Stimulated activated CD8-positive, alpha-beta memory T cell treated with anti-CD3 and anti-CD28 coated beads, Interleukin-15, amount 100 ng/mL, for 1 hour (primary cell): ENCODE measurements at places on chromosomes 1 and 21.

- no peak for DNase-seq
These were observed 30.0 kb upstream of the S100A7 start for GRCh38 chr1:153490272-153491051.

- no peak for DNase-seq
These were observed 636 bp downstream of the INTS3 start for GRCh38 chr1:153728305-153729066.

DNA sequence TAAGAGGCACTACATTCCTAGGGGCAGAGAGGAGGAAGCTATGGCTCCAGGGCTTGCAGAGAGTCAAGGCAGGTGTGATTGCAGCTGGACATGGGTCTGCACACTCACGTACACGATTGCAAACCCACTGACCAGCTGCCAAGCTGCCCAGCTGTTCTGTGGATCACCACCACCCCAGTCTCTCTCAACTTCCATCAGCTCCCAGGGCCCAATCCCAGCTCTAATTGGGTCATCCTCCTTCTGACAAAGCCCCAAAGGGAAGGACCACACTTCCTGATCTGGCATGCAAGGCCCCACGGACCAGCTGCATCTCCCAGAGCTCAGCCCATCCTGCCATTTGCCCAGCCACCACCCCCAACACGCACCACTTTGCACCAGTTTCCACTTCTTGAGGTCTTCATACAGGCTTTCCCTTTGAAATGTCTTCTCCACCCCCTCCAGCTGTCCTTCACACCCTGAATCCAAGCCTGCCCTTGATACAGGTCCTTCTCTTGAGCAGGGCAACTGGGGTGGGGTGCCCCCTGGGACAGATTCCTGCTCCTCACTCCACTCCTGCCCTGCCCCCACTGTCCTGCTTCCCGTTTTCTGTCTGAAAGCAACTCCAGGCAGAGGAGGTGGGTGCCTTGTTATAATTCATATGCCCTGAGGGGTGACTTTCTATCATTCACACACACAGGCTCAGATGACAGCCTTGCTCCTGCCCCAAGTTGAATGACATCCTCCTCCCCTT, 179.4 kb upstream of the EDN2 start:
- no peak for DNase-seq

- DNase-seq, result no peak
These were observed 247.6 kb upstream of the PBX1 start for GRCh38 chr1:164311377-164311776.

DNA sequence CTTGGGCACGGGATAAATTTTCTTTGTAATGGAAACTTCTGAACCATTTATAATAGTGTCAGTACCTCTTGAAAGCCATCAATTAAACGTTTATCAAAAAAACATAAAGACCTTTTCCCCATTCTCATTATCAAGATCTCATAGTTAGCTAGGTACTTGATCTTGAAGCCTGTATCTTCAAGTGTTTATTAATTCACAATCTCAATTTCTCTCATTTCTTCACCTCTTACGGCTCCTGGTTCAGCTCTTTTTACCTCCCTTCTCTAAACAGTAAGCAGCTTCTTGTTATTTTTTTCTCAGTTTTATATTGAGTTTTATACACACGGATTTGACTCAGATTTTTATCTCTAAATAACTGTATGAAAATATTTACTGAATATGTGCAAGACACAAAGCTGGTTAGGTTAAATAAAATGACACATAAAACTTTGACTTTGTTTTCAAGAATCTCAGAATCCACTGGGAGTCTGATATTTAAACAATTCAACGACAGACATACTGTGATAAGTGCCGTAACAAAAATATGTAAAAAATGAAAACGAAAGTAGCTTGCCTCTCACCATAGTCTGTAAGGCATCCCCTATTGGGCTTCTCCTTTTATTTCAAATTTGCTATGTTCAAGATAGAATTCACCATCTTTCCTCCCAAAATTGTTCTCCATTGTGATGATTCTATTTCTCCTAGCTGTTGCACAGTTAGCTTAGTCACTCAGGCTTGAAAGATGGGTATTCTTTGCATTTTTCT, 411.6 kb upstream of the ZRANB2 start:
- DNase-seq, result no peak

DNA sequence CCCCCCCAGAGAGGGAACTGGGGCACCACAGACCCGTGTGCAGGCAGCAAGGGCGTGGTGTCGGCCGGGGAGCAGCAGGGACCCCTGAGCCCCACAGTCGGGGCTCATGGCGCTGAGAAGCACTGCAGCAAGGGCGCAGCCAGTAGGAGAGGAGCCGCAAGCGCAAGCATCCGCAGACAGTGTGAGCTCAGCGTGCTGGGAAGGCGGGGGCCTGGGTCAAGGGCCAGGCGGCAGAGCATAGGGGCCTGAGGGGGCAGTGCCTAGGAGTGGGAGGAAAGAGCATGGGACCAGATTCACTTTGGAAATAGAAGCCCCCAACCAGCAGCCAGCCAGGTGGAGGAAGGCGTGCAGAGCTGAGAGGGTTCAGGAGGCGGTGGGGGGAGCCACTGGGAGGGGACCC, 6.7 kb upstream of the KCNAB2 start:
- DNase-seq, result no peak
